Thoracic aorta (tissue), 2 donors: ENCODE measurements at places on chromosomes 7 and 10. TPM values are rescaled to one million over a fixed set of nuclear protein-coding genes. Genes with fewer than 3 reads are reported as not detected.

CHST12 gene
- total RNA-seq: 18.7 TPM

PNLIPRP2 gene
- not detected for total RNA-seq

C10orf62 gene
- total RNA-seq: not detected

MYO3A gene
- total RNA-seq: 0.49 TPM

CALML5 gene
- total RNA-seq: 3.7 TPM

DNA sequence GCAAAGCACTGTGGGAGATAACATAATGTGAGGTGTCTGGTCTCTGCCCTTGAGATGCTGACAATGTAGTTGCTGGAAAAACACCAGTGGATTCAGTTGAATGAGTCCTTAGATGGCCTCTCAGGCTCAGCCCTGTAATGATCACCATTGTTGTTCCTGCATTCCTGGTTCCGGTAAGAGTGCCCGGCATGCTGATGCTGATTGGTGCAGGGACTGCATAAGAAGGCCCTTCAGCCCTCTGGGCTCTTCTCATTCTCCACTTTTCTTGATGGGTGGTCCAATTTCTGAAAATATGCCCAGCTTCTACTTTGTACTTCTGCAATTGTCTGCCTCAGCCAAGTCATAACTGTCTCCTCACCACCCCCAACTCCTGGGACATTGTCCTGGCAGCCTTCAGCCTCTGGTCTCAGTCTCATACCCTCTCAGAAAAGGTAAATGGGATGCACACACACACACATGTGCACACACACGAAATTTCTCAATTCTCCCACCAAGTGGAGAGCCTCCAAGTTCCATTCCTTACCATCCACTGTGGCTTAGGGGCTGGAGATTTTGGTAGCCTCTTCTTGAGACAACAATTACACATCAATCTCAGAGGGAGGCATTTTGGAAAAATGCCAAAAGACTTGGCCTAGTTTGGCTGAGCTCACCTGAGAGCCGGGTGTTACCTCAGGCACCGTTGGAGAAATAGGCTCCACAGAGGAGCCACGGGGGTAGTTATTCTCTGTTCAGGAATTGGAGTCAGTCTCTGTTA is 314.9 kb downstream of the RPS24 start:
- H3K27me3 ChIP-seq: no peaks in the 10 kb centered on the region
- no peaks in the 10 kb centered on the region for H3K36me3 ChIP-seq
- no peak overlapping the region for H3K4me3 ChIP-seq

DNA sequence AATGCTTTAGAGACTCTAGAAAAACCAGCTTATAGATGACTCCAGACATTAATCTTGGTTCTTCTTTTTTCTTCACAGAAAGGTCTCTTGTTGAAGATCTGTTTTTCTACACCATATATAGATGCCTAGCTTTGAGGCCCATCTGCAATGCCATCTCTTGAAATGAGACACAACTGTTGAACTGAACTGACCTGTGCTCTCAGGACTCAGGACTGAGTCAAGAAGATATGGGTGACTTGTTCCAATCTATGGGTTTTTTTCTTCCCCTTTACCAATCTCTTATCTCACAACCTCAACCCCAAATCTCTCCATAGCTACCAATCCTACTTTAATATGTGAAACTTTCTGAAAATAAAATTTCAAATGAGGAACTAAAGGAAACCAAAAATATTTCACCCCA is 194.7 kb downstream of the SNX13 start:
- no peak overlapping the region for H3K4me3 ChIP-seq
- H3K4me1 ChIP-seq: no peaks in the 10 kb centered on the region
- no peak overlapping the region for H3K27ac ChIP-seq

DNA sequence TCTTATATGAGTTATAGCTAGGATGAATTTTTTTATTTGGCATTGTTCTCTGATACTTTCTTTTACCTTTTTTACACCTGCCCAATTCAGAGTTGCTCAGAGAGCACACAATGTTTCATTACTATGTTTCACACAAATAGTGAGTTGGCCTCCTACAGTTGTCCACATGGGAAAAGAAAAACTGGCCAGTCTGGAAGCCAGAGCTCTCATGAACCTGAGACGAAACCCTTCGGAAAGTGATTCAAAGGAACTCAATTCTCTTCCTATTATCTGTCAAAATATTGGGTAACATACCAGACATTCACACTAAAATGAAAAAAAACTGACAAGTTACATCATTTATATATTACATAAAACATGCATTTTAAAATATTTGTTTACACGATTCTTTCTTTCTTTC is 15.3 kb downstream of the SCRN1 start:
- DNase-seq: no peak
- H3K27ac ChIP-seq: no peak overlapping the region
- H3K4me3 ChIP-seq: no peak overlapping the region
- H3K27me3 ChIP-seq: no peaks in the 10 kb centered on the region
- H3K4me1 ChIP-seq: no peaks in the 10 kb centered on the region

DNA sequence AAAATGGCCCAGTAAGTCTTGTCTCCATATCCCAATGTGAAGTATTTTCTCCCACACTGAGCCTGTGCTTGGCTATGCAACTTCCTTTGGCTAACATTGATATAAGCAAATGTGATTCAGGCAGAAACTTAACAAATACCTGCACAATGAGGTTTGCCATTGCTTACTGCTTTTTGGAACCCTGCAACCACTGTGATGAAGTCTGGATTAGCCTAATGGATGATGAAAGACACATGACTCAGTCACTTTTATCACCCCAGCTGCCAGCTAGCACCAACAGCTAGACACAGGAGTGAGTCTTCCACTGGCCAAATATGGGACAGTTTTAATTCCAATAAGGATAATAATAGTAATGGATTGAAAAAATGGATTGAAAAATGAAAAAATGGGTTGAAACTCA is 854.5 kb downstream of the GRM8 start:
- H3K27me3 ChIP-seq: no peaks in the 10 kb centered on the region
- DNase-seq: no peak
- no peak overlapping the region for H3K27ac ChIP-seq
- H3K4me1 ChIP-seq: no peaks in the 10 kb centered on the region

DNA sequence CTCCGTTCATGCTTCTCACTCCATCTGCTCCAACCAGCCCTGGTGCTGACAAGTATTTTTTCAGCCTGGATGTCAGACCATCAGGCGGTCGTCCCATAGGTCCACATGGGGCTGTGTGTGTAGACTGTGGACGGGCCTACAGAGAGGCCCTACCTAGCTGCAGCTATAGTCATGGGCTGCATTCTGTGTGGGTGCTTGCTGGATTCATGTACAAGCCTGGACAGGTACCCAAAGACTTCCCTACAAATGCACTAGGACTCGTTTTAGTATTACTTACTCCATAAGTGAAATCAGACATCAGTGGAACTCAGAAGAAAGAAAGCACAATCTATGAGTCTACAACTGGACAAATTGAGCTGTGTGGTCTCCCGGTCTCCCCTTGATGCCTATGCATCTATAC is 146.8 kb downstream of the PKD1L1 start:
- DNase-seq: no peak
- no peak overlapping the region for H3K27ac ChIP-seq
- H3K27me3 ChIP-seq: no peaks in the 10 kb centered on the region
- H3K4me1 ChIP-seq: no peaks in the 10 kb centered on the region
- H3K36me3 ChIP-seq: no peaks in the 10 kb centered on the region
- H3K4me3 ChIP-seq: no peak overlapping the region

- H3K27me3 ChIP-seq: no peaks in the 10 kb centered on the region
- no peak overlapping the region for H3K27ac ChIP-seq
- DNase-seq: no peak
- no peak overlapping the region for H3K4me3 ChIP-seq
Observed at GRCh38 chr7:120110169-120110568, 162.8 kb upstream of the KCND2 start.

DNA sequence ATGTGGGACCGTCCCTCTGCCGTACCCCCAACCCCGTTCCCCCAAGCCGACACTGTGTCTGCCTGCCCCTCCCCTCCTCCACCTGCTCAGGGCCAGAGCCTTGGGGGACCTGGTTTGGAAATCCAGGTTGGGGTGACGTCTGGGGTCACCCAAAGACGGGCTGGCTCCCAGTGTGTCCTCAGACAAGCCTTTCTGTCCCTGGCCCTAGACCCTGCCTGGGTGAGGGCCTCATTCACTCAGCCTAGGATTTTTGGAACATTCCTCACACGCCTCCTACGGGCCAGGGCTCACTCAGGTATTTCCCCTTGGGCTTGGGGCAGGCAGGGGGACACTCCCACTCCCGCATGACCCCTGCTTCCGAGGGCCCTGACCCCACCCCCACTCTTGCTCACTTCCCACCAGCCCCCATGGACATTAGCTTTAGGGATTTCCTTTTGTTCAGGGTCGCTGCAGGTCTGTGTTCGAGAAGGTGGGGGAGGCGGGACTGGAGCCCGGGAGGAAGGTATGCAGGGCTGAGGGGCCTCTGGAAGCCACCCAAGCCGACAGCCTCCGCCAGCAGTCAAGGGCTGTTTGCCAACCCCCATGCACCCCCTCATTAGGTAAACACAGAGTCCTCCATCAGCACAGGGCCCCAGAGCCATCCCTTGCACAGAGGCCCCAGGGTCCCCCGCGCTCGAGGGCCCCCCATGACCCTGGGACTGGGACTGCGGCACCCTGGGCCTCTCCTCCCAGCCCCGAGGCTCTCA is 35.1 kb downstream of the PDGFA start:
- DNase-seq: no peak
- H3K27me3 ChIP-seq: no peaks in the 10 kb centered on the region
- no peak overlapping the region for H3K4me3 ChIP-seq
- H3K4me1 ChIP-seq: peaks cover 11% of the 10 kb centered on the region
- no peaks in the 10 kb centered on the region for H3K36me3 ChIP-seq

DNA sequence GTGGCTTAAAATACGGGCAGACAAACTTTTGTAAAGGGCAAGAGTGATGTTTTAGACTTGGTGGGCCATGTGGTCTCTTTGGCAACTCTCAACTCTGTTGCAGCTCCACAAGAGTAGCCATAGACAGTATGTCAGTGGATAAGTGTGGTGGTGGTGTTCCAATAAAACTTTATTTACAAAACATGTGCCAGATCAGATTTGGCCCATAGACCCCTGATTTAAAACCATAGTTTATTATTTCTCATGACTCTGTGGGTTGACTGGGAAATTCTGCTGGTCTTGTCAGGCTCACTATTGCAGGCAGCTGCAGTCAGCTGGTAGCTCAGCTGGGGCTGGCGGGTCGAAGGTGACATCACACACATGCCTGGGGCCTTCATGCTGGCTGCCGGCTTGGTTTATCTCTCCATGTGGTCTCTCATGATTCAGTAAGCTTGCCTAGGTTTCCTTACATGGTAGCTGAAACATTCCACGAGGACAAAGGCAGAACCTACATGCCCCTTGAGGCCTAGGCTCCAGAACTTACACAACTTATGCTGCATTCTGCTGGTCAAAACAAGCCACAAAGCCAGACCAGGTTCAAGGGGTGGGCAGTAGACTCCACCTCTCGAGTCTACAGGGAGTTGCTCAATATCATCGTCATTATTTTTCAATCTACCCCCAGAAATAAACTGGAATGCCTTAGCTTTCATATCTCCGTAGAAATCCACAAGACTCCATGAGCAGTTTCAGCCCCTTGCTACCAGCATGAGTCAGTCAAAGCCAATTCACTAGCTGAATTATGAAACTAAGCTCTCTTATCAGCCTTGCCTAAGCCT is 245.7 kb downstream of the WDR11 start:
- no peaks in the 10 kb centered on the region for H3K4me1 ChIP-seq
- no peaks in the 10 kb centered on the region for H3K36me3 ChIP-seq

- H3K27ac ChIP-seq: no peak overlapping the region
- no peaks in the 10 kb centered on the region for H3K36me3 ChIP-seq
- DNase-seq: no peak
- H3K4me1 ChIP-seq: no peaks in the 10 kb centered on the region
Observed at GRCh38 chr7:128708235-128708634, 30.9 kb upstream of the CALU start.

DNA sequence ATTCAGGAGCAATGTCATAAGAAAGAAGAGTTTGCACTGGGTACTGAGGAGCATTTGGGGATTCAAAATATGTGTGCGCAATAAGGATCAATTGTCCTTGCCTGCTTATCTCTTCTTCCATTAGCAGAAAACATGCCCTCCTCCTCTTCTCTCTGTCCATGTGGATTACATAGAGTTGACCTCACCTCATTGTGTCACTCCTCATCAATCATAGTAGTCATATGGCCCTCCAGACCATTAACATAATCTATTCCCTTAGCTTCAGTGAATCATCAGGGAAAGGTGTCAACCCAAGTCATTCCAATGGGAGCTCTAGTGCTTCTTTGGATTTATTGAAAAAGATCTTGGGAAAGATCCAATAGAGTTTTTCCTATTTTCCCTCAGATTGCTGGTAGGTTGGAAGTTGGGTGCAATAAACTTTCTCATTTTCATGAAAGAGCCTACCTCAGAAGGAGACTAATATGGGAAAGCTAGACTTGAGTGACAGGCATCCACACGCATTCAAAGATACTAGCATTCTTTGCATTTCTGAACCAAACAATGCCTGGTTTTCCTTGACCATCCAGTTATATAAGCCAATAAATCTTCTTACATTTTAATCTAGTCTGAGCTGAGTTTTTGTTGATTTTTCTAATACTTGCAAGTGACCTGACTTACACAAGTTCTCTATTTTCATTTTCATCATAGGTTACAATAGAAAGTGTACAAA is 71.5 kb upstream of the FAM13C start:
- no peaks in the 10 kb centered on the region for H3K27me3 ChIP-seq
- H3K4me3 ChIP-seq: no peak overlapping the region
- H3K36me3 ChIP-seq: no peaks in the 10 kb centered on the region
